CD4-positive, alpha-beta T cell treated with Interleukin-12 subunit alpha and Interleukin-12 subunit beta, for 1 hour (primary cell): ENCODE measurements at places on chromosomes 11 and 22.
A peak's percentile ranks its signal among the peaks of the same experiment; 100 is the strongest.

DNA sequence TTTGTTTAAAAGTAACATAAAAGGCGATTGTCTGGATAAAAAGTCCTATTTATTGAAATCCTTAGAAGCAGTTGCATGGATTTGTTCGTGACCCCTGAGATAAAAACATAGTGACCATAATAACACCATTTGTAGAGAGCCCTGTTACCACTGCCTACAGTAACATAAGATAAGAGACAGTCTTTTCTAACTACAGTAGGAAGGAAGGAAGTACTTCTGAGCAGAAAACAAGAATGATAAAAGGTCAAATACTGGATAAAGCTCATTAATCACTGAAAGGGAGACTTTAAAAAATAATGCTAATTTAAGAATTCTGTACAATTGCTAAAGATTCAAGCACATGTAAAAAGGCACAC lies 47.1 kb upstream of the SOX6 start:
- DNase-seq = no peak

- no peak for DNase-seq
These were observed 45.2 kb upstream of the TBCEL start for GRCh38 chr11:120978701-120979100.

DNA sequence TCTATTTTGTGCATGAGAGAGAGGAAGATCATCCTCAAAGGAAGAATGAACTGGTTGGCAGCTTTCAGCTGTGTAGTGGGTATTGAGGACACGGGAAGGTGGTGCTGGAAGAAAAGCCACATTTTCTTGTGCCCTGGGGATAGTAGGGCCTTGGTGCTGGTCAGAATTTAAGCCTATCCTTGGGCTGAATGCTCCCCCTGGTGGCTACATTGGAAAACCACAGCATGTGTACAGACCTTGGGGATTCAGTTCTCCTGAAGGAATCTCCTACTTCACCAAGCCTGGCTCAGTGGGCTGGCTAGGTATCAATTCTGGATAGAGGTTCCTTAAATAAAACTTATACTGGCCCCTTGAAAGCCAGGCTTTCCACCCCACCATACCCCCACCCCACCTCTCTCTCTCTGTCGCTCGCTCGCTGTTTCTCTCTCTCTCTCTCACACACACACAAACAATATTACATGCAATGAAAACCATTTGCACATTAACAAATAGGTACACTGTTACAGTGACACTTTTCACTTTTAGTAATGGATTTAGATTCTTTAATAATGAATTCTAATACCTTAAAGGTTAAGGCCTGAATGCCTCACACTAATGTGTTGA lies 2.8 kb upstream of the OR51M1 start:
- peak; percentile 13 for DNase-seq

- no peak for DNase-seq
These were observed 1.5 kb downstream of the TPBGL start for GRCh38 chr11:75241906-75242644.

DNA sequence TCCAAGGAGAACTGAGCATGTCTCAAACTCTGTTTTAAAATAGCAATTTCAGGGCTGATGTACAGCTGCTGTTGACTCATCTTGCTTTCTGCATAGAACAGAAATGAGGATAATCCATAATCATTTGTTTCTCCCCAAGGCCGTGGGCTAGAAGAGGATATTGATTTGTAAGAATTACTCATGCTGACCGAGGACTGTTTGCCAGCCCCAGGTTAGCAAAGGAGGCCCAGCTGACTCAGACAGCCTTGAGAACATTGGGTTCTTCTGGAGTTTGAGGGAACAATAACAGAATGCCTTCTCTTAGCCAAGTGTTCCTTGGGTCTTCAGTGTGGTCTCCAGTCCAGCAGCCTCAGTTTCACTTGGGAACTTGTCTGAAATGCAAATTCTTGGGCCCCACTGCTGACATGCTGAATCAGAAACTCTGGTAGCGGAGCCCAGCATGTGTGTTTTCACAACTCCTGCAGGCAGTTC lies 92.0 kb downstream of the ZC3H12C start:
- DNase-seq = no peak

DNA sequence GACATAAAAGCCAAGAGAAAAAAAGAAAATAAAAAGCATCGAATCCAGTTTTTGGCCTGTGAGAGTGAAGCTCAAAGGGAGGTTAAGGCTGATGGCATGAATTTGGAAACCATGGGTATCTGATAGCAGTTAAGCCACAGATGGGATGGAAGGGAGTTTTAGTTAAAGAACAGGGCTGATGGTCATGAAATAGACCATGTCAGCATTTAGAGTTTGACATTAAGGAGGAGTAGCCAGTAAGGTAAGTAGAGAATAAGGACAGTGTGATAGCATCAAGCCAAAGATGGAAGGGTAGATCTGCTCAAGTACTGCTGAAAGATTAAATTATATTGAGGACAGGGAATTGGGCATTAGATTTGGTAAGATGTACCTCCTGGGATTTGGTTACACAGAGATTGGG lies 826.5 kb downstream of the NTM start:
- no peak for DNase-seq

DNA sequence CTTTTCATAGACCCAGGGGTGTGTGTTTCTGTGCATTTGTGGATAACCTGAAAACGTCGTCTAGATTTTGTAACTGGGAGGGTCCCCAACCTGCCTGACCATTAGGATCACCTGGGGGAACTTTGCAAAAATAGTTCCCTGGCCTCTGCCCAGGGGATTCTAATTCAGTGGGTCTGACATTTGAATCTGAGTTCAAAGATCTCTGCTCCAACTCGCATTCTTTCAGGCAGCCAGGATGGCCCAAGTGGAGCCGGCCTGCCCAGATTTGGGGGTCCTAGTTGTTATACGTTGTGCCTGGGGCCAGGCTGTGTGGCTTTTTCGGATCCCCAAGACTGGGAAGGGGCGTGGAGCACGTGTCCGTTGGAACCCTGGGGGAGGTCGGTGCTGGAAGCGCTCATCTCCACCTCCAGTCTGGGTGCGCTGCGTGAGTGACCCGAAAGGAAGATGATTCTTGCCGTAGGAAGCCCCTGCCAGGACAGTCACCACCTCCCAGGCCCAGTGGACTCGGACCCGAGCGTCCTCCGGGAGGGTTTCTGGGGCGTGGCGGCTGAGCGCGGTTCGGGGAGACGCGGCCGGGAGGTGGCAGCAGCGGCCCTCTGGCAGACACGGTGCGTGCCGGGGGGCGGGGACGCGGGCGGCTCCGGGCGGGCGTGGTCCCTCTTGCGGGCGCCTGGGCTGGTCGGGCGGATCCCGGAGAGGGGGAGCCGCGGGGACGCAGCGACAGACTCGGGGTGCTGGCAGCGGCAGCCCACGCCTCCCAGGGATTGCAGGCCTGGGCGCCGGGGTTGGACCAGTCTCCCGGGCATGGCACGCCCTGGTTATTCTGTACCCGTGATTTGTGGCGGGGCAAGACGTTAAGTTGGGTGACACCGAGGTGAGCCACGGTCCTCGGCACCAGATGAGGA lies 29.2 kb upstream of the PLET1 start:
- DNase-seq = peak; percentile 84

GRCh38 chr11:22730319-22730718 lies 63.9 kb downstream of the GAS2 start:
- peak; percentile 11 for DNase-seq

GRCh38 chr22:44372611-44373010 lies 59.9 kb upstream of the SHISAL1 start:
- no peak for DNase-seq

DNA sequence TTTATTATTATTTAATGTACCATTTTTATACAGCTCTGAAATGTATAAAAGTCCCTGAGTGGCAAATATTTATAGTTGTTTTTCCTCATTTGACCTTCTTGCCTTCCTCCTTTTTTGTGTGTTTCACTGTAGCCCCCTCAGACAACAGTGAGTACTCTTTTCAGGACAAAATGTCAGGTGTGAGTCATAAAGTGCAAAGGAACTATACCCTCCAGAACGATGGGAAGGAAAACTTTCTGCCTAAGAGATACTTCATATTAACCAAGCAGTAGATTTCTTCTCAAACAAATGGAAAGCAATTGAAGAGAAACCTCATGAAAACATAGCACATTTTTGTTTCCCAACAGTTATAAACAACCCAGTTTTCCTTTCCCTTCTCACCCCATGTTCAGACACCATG lies 16.1 kb upstream of the MS4A7 start:
- no peak for DNase-seq

DNA sequence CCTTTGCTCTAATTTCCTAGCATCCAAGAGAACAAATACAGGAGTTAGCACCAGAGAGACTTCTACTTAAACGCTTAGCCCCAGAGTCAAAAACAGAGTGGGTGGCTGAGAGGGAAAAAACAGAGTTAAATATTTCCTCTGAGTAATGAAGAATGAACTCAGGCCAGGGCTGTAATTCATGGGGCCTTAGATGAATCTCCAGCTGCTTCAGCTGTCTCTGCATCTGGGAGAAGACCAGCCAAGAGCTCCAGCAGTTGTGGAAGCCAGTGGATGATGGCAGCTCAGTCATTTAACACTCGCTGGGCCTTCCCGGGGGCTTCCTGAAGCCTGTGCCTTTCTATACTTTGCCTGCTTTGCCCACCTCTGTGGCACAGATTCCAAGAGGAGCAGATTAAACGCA lies 5.7 kb upstream of the ADAMTS15 start:
- DNase-seq = no peak

- no peak for DNase-seq
These were observed 16.7 kb upstream of the UCP3 start for GRCh38 chr11:74025467-74026166.

DNA sequence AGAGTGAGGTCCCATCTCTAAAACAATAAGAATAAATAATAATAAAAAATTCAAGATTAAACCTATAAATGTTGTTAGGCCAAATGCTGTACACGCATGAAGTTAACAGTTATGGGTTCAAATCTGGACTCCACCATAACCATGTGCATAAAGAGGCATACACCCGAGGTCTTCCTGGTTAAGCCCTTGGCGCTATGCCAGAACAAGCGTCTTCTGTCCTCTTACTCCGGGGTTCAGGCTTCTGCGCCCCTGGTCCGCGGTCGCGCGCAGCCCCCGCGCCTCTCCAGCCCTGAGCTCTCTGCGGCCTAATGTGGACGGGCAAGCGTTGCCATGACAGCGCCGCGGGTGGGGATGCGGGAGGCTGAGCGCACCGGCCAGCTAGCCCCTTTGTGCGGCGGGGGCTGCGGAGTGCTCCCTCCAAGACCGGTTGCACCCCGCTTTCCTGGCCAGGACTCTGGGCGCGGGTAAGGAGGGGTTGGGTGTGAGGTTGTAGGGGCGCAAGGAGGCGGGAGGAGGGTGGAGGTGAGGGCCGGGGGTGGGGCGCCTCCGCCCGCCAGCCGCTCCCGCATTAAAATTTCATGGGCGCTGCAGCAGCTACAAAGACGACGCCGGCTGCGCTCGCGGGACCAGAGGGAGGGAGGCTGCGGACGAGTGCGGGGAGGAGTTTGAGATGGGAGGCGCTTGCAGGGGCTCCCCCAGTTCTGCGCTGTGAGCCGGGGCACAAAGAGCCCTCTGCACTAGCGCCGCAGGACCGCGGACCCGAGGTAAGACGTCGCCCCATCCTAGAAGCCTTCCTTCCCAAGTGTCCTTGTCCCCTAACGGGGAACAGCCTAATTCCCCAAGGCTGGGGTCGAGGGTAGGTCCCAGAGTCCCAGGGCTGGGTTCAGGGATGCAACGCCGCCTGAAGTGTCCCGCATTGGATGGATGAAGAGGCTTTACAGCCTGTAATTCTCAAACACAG lies at the start of gene MIAT:
MIAT (plus strand) TSS at position 698 of the 961 bp plus-strand sequence.
- peak; percentile 74 for DNase-seq

DNA sequence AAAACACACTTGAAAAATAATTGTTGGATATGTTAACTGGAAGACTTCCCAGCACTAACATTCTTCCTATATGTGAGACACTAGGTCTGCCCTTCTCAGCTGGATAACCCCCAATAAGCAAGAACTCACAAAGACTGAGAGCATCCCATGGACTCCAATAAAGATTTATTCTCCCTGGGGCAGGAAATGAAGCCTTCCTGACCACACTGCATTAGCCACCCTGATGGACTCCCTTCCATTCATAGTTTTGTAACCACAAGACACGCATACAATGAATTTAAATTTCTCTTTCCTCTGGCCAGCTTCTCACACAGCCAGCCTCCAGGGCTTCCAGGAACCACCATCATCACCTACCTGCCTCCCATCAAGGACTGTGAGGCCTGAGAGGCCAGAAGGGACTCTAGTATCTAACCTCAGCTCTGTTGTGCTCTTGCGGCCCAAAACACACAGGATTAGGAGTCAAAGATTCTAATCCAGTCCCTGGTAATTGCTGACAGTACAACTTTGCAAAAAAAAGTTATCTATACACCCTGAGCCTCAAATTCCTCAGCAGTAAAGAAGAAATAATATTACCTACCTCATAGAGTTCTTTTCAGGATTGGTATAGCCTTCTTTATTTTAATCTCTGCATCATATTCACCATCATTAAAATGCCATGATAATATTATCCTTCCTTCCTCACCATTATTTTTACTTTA lies 45.6 kb upstream of the GDPD4 start:
- DNase-seq = no peak

DNA sequence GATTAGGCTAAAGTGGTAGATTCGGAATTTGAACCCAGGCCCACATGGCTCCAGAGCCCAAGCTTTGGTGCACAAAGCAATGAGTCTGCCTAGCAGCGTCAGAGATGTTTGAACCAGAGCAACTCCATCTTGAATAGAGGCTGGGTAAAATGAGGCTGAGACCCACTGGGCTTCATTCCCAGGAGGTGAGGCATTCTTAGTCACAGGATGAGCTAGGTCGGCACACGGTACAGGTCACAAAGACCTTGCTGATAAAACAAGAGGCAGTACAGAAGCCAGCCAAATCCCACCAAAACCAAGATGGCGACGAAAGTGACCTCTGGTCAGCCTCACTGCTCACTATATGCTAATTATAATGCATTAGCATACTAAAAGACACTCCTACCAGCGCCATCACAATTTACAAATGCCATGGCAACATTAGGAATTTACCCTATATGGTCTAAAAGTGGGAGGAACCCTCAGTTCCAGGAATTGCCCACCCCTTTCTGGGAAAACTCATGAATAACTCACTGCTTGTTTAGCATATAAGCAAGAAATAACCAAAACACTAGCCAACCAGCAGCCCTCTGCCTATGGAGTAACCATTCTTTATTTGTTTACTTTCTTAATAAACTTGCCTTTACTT lies 40.3 kb upstream of the DAGLA start:
- no peak for DNase-seq

- no peak for DNase-seq
These were observed 48.6 kb downstream of the TRIM29 start for GRCh38 chr11:120089036-120090001.

DNA sequence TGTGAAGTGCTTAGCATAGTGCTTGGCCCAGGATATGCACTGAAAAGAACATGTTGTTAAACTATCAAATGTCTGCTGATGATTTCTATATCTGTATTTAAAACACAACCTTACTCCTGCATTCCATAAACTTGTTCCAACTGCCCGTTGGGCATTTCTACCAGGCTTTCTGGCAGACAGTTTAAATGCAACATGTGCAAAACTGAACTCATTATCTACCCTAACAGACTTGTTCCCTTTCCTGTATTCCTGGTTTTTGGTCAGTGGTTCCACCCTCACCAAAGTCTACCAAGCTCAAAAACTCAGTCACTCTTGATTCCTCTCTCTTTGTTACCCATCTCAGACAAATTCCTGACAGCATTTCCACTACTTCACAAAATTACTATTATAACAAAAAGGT lies 6.5 kb upstream of the RAB38 start:
- no peak for DNase-seq
